ENCODE measurements at places on chromosomes 11 and 22.

DNA sequence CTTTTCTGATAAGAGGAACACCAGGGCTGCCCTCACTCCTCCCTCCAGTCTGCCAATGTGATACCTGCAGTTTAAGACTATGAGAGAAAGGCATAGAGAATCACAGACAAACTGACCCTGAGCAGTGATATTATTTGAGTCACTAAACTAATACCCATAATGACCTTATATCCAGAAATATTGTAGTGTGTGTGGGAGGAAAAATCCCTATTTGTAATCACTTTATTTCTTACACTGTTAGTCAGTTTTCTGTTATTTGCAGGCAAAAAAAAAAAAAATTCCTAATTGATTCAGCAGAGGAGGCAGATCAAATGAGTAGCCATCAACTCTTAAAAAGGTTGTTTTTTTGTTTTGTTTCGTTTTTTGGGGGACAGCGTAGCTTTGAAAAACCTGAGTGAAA is 82.5 kb downstream of the MAML2 start:
- no peak for DNase-seq

GRCh38 chr22:30876915-30877553 is 91.5 kb downstream of the MORC2 start:
- DNase-seq = peak; percentile 8

DNA sequence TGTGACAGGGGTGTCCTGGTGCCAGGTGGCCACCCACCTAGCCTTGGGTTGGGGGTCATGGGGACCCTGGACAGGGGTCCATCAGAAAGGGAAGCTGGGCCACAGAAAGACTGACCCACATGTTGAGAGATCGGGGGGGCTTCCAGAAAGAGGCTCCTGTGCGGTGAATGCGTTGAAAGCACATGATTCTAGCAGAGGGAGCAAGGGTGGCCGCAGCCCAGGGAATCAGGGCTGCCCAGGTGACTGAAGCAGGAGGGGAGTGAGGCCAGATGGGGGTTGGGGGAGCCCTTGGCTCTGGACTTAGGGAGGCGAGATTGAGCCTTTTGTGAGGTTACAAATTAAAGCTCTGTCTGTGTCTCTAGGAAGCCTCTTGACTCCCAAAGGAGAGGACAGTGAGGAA is 80.7 kb downstream of the MORC2 start:
- no peak for DNase-seq

GRCh38 chr11:2991452-2992233 is 486 bp downstream of the NAP1L4 start:
- DNase-seq = no peak

DNA sequence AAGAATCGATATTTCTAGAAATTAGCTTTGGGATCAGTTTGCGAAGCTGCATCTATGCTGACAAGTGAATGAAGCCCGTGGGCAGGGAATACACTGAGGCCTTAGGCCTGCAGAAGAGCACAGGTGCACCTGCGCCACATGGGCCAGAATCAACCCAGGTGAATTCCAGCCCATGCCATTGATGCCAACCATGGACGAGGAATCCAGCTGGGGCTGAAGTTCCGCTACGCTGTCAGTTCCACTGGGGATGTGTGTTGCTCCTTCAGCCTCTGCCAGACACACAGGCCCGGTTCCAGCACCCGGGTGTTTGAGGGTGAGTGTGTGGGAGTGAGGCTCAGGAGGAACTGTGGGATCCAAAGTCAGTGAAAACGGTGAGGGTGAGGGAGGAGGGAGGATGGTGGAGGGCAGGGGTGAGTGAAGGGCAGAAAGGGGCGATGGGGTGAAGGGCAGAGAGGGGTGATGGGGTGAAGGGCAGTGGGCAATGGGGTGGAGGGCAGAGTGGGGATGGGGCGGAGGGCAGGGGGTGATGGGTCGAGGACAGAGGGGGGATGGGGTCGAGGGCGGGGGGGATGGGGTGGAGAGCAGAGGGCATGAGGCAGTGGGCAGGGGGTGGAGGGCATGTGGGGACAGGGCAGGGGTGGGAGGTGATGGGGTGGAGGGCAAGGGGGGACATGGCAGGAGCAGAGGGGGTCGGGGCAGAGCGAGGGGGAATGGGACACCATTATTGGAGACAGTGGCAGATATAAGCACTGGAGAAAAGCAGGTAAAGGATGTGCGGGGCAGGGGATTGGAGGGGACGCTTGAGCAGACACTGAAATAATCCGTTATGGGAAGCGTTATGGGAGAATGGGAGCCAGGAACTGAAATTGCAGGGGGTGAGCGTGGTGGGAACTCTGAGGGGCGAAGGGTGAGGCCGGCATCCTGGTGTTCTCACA is 931.6 kb downstream of the BRD1 start:
- no peak for DNase-seq

Data from NCI-H2107 (cell line).